ENCODE measurements at places on chromosomes 7 and 10.

- no peak for DNase-seq
These were observed 175.2 kb downstream of the GRM3 start for GRCh38 chr7:86818903-86819302.

GRCh38 chr10:129517680-129518057, 50.6 kb downstream of the MGMT start:
- no peak for DNase-seq

DNA sequence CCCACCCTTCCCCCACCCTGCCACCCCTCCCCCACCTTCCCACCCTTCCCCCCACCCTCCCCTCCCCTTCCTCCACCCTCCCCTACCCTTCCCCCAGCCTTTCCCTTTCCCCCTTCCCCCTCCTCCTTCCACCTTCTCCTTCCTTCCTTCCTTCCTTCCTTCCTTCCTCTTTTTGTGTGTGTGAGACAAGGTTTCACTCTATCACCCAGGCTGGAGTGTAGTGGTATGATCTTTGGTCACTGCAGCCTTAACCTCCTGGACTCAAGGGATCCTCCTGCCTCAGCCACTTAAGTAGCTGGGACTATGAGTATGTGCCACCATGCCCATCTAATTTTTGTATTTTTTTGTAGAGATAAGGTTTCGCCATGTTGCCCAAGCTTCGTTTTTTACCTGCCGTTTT, 35.2 kb downstream of the CYP17A1 start:
- DNase-seq = no peak

- no peak for DNase-seq
These were observed 83.2 kb downstream of the AHCYL2 start for GRCh38 chr7:129308047-129308446.

- no peak for DNase-seq
These were observed 2.4 kb upstream of the CD36 start for GRCh38 chr7:80635998-80636397.

GRCh38 chr7:193481-194251, 1.3 kb downstream of the FAM20C start:
- no peak for DNase-seq

DNA sequence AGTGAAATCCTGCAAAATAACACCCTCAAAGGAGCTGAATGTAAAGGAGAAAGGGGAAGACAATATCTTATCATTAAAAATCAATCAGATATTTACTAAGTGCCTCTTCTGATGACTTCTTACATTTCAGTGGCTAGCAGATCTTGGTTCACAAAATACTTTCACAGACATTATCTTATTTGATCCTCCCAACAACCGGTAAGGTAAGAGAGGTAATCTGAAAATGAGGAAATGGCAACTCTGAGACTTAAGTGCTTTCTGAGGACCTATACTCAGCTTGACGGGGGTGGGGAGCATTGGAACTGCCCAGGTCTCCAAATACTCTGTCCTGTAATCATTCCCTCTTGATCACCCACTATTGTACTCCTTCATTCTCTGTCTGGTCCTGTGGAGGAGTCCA, 144.6 kb upstream of the MKLN1 start:
- no peak for DNase-seq

DNA sequence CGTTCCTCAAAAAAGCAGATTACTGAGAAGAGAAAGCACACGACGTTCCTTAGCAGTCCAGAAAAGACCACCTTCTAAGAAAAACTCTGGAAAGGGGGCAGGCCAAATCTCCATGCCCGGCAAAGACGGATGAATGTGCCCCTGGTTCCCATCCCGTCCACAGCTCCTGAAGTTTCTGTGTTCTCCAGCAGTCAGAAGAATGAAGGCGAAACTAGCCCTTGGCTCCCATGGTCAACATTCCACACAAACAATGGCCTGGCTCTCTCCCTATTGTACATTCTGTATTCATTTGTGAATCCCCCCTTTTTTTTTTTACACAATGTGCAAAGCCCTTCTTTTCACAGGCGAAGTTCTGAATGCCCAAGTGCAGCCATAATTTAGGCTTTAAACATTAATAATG, 5.3 kb downstream of the CTBP2 start:
- no peak for DNase-seq

GRCh38 chr7:134931487-134931886, 54.8 kb upstream of the AGBL3 start:
- no peak for DNase-seq

- no peak for DNase-seq
These were observed 808.5 kb upstream of the CELF2 start for GRCh38 chr10:10209167-10209566.

DNA sequence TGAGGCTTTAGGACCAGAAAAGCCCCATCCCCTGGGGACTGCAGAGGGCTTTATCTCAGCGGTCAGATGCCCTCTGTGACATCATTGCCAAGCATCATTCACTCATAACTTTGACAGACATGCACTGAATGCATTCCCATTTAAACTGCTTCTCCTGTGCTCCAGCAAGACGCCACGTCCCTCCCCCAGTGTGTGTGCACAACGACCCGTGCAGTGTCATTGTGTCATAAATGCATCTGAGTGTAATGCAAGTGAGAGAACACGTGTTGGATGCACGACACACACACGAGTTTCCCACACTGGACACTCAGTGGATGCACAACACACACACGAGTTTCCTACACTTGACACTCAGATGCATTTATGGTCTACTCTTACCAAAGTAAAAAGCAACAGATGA, 337.9 kb downstream of the PTPRN2 start:
- no peak for DNase-seq

DNA sequence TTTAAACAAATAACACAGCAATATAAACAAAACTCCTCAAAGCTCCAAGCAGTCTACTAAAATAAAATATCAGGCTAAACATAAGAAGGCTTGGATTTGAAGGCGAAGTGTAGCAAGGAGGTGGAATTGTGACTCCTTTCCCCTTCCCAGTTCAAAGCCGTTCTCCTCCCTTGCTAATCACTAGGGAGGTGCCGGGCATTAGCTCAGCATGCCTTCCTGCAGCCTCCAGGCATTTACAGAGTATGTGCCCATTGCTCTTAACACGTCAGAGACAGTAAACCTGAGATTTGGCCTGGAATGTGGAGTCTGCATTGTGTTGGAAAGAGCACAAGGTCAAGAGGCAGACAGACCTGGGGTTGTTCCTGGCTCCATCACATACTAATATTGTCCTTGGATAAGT, 15.6 kb downstream of the CNNM1 start:
- DNase-seq = no peak

DNA sequence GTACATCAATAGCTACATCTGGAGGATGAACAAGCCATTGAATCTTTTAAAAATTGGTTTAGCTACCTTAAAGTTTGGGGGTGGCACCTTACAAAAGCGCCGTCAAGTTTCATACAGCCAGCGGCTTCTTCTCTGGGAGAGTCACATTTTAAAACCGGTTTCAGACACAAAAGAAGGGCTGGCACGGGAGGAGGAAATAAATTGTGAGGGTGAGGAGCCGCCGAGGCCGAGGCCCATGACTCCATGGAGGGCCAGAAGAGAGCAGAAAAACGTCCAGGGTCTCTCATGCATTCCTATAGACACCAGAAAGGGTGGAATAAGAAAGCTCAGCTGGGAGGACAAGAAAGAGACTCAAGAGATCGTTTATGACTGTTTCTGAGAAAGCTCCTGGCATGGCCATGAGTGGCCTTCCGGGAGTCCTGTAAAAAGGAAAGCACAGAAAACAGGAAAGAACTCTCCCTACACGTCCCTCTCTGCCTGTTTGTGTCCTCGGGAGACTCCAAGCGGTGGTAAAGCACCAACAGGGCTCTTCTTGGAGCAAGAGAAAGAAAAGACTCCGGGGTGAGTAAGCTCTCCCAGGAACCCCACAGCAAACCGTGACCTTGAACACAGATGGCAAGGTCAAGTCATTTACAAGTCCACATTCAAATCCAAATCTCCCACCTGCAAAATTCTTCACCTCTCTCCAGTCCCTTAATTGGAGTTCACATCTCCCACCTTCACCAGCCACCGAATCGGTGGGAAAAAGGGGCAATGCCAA, 1.8 kb downstream of the FRAT2 start:
- DNase-seq = no peak

DNA sequence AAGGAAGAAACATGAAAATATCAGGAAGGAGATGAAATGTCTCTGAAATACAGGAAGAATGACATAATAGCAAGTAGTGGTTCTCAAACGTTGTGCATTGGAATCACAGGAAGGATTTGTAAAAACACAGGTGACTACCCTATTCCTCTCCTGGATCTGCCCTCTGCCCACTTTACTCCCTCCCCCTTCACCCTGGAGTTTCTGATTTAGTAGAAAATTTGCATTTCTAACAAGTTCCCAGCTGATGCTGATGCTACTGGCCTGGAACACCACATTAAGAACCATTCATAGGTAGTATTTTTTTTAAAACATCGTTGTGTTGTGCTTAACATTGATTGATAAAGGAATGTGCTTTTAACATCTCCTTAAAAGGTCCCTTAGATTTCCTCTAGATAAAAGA, 130.9 kb downstream of the PHF14 start:
- no peak for DNase-seq

DNA sequence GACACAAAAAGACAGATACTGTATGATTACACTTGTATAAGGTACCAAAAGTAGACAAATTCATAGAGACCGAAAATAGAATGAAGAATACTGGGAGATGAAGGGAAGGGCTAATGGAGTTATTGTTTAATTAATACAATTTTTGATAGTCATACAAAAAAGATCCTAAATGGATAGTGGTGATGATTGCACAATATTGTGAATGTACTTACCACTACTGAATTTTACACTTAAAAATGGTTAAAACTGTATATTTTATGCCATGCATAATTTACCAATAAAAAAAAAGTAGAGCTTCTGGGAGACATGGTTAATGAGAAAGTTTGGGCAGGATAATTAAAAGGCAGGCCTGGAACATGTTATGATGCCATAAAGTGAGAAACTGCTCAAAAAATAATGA, 119.0 kb downstream of the ZPBP start:
- no peak for DNase-seq

DNA sequence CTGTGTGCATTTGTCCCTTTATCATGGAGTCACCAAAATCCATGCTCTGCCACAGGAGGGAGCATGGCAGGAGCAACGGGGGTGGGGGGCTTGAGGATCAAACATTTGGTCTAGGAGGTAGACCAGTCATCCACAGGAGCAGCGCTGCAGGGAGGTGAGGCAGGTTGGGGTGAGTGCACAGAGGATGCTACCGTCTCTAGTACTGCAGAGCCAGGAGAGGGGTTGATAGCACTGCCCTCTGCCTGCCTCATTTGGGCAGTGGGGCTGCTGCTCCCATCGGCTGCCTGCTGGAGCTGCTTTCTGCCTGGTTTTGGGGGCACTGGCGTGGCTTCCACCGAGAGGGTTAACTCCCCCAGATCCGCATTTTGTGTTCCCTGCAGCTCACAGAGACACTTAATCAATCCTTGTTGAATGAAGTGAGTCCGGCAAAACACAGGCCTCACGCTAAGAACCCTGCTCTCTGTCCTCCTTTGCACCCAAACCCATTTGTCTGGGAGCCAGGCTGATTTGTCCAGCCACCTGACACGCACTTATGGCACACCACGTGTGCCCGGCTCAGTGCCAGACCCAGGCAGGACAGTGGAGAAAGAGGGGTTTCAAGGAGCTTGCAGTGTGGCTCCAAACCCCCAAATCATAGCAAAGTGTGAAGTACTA, 527.1 kb upstream of the FOXK1 start:
- DNase-seq = no peak

DNA sequence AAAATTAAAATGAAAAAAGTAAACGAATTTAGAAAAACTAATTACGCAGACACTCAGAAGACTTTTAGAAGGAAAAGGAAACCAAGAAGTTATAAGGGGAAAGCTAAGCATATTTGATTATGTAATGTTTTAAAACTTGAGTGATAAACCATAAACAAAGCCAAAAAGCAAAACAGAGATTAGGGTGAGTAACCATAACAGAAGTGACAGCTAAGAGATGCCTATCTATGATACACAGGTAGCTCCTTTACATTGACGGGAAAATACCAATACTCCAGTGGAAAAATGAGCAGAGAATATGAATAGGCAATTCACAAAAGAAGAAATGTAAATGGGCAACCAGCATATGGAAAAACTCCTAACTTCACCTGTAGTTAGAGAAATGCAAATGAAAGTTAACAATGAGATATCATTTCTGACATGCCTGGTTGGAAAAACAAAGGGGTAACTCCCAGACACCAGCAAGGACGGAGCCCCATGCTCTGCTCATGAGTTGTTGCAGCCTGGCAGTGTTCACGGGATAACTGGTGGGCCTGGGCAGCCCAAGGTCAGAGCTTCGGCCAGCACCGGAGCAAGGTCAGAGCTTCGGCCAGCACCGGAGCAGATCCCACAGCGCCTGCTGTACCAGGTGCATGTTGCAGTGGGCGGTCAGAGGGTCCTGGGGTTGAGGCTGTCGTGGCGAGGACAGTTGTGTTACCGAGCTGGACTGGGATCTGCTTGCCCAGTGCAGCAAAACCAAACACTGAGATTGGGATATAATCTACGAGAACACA, 58.9 kb downstream of the ALOX5 start:
- DNase-seq = no peak

GRCh38 chr7:7395785-7396184, 139.9 kb downstream of the COL28A1 start:
- DNase-seq = no peak

- DNase-seq = no peak
These were observed 541 bp downstream of the ELMO1 start for GRCh38 chr7:37448011-37448635.

DNA sequence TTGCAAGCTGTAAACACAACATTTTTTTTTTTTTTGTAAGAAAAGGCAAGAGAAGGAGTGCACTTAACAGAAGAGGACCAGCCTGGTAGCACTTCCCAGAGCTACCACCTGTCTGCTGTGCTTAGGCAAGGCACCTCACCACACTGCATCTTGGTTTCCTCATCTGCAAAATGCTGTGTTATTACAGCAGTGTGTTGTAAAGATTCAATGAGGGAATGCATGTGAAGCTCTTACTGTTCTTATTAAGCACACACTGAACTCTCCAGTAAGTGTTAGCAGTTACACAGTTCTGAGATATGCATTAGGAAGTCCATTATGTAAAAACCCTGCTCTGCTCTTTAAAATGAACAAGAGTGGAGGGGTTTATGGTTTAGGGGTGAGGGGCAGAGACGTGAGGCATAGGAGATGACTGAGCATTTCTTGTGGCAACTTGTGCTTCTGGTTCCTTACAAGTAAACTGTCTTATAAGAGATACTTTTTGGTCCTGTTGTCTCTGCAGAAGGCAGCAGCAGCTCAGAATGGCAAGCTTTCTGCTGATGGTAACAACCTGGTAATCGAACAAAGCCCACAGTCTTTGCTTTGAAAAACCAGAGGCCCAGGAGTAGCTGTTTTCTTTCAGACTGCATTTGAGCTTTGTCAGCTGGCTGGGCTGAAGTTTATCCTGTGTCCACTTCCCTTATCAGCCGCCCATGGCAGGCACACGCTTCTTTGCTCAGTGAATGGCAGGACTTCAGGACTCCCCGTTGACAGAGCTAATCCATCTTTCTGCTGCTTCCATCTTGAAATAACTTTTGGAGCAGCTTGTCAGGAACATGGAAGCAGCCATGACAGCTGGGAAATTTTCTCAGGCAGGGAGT, 98.8 kb upstream of the BMPER start:
- DNase-seq = no peak

GRCh38 chr7:45702751-45703150, 128.6 kb downstream of the ADCY1 start:
- no peak for DNase-seq

GRCh38 chr7:116142850-116143249, 67.5 kb upstream of the TES start:
- no peak for DNase-seq

Measured in NCI-H1930 (cell line).